ENCODE measurements at places on chromosomes 3 and 15.

- DNase-seq = no peak
Observed at GRCh38 chr3:193029800-193030199, 112.1 kb upstream of the MB21D2 start.

GRCh38 chr15:32909431-32909830 lies 191.6 kb downstream of the GREM1 start:
- DNase-seq = peak; percentile 9

DNA sequence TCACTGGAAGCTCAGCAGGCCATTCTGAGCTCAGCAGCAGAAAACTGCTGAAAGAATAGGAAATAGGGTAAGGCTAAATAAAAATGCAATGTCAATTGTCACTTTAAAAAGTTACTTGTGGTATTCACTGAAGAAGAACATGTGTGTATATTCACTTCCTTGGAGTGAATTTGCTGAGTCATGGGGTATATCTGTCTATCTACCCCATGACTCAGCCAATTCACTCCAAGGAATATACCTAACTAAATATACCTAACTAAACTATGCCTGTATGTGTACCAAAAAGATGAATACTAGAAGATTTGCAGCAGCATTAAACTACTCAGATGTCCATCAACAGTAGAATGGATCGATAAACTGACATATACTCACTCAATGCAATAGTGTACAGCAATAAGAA lies 69.5 kb upstream of the KCNAB1 start:
- DNase-seq = no peak

DNA sequence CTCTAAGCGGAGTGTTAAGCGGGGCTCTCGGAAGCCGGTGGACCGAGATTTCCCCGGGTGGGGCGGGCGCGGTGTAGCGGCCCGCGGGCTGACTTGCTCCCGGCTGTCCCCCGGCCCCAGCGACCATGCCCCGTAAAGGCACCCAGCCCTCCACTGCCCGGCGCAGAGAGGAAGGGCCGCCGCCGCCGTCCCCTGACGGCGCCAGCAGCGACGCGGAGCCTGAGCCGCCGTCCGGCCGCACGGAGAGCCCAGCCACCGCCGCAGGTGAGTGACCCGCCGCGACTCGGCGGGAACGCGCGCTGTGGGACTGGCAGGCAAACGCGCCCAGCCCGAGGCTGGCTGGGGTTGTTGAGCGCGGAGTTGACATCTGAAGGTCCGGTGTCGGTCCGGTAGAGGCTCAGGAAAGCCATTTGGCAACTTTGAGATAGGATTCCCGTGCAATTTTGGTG lies 1.3 kb downstream of the SMC4 start:
- no peak for DNase-seq

GRCh38 chr3:61789861-61790260 lies 228.5 kb downstream of the PTPRG start:
- DNase-seq = no peak

GRCh38 chr3:13687517-13687943 lies 138.6 kb downstream of the FBLN2 start:
- peak; percentile 1 for DNase-seq

- DNase-seq = no peak
Observed at GRCh38 chr3:156497326-156497725, 57.6 kb downstream of the SSR3 start.

DNA sequence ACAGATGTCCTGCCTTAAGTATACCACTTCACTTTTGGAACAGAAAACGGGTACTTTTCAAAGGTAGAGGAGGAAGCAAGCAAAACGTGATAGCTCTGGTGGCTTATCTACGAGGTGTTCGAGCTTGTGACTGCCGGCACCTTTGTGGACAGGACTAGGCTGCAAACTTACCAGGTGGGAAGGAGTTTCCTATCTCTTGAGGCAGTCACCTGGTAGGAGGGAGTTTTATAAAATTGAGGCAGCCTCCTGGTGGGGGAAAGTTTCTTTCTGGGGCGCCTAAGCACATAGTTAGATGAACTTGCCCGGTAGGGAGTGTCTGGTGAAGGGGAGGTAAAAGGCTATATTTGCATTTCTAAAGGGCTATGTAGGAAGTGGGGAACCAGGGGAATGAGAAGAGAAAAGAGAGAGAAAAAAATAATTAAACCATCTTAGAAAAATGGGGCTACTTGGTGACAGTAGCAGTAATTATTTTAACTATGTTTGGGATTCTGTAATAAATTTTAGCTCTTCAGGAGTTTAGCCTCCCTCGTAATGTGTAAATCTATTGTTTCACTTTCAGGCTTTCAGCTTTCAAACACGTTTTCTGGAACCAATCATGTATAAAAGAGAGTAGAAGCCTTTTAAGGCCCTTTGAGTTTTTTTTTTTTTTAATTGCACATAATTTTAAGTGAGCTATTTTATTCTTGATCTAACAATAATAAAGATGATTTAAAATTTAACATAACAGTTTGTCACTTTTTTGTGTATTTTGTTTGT lies 131.0 kb downstream of the IL5RA start:
- DNase-seq = no peak

DNA sequence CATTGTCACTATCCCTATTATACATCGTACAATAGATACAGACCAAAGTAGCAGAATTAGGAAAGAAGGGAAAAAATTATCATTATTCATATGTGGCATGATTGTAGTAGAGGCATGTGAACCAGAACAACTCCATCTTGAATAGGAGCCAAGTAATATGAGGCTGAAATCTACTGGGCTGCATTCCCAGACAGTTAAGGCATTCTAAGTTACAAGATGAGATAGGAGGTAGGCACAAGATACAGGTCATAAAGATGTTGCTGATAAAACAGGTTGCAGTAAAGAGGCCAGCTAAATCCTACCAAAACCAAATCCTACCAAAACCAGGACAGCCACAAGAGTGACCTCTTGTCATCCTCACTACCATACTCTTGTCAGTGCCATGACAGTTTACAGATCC lies 1035.4 kb upstream of the SEMA6D start:
- no peak for DNase-seq

DNA sequence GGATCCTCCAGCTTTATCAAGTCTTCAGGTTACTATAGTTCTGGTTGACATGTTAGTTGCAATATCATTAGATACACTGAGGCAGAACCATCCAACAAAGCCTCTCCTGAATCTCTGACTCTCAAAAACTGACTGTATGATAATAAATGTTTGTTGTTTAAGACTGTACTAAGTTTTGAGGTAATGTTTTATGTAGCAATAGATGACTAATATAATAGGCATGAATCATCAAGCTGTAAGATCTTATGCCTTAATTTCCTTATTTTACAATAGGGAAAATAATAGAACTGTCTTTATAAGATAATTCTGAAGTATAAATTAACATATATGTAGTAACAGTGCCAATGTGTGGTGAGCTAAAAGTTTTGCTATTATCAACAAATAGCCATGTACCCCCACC lies 88.9 kb upstream of the TBC1D5 start:
- no peak for DNase-seq

DNA sequence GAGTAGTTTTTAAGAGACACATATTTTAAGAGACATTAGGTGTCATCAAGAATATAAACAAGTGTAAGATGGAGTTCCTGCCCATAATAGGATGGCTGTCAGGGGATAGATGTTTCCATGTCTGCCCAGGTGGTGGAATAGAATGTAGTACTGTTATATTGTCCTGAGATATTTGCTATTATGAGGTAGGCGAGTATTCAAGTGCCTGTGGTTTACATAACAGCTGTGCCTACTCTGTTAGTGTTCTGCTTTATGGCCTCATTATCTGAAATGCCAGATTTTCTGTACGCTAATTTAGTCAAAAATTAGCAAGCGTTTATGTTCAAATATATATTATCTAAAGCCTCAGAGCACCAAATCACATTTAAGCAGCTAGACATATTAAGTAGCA lies 360.2 kb upstream of the ROPN1 start:
- no peak for DNase-seq

GRCh38 chr15:89506026-89506686 lies 9.8 kb upstream of the RHCG start:
- no peak for DNase-seq

GRCh38 chr3:11059090-11059798 lies 66.7 kb downstream of the SLC6A1 start:
- peak; percentile 15 for DNase-seq

GRCh38 chr3:89762405-89762804 lies 655.0 kb downstream of the EPHA3 start:
- DNase-seq = no peak

DNA sequence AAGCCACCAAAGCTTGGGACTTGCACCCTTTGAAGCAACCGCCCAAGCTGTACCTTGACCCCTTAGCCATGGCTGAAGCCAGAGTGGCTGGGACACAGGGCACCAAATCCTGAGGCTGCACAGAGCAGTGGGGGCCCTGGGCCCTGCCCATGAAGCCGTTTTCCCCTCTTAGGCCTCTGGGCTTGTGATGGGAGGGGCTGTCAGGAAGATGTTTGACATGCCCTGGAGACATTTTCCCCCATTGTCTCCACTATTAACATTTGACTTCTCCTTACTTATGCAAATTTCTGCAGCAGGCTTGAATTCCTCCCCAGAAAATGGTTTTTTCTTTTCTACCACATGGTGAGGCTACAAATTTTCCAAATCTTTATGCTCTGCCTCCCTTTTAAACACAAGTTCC lies 522.2 kb downstream of the EDEM1 start:
- no peak for DNase-seq

Measured in retinal pigment epithelial cell (primary cell).